Metanephros (tissue), 2 donors: ENCODE measurements at places on chromosomes 3 and 15. TPM values are rescaled to one million over a fixed set of nuclear protein-coding genes. Genes with fewer than 3 reads are reported as not detected.

Gene TICRR
- 4.3 TPM for total RNA-seq

Gene GOLGA8H
- 0.88 TPM for total RNA-seq

Gene KLHL40
- 38.8 TPM for total RNA-seq

Gene DPPA2
- 0.41 TPM for total RNA-seq

Gene ATP13A5
- total RNA-seq = not detected

Gene CNOT10
- 31.6 TPM for total RNA-seq

Gene ECE2
- total RNA-seq = not detected

Gene GUCA1C
- total RNA-seq = not detected

Gene SPESP1
- total RNA-seq = 1.6 TPM

Gene COL6A5
- total RNA-seq = 0.06 TPM

Gene INSYN1
- total RNA-seq = 7.9 TPM

Gene SAXO2
- 2.5 TPM for total RNA-seq

Gene ZNF592
- 20.6 TPM for total RNA-seq

Gene CDCP1
- 1.2 TPM for total RNA-seq

Gene FAM81A
- total RNA-seq = 7.8 TPM

Gene PLOD2
- total RNA-seq = 93.2 TPM

Gene DLL4
- total RNA-seq = 28.3 TPM

Gene STRIT1
- 2.0 TPM for total RNA-seq

Gene TNNC1
- total RNA-seq = 97.2 TPM

Gene SEMA3G
- total RNA-seq = 10.2 TPM
